ENCODE measurements at places on chromosomes 7 and 10.

DNA sequence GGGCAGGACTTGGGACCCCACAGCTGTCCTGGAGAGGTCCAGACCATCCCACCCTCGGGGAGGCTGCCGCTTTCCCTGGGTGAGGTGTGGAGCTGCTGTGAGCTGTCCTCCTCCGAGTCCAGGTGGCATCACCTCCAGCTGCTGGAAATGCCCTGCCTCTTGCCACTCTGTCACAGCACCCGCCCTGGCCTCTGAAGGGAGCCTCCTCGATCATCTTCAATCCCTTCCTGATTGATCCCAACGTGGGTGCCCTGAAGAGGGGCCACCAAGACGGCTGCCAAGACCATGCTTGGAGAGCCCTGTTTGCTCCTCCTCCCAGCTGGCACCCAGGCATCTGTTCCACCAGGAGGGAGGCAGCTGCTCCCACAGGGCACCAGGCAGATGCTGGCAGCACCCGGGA is 4.6 kb downstream of the C10orf105 start:
- DNase-seq: no peak

DNA sequence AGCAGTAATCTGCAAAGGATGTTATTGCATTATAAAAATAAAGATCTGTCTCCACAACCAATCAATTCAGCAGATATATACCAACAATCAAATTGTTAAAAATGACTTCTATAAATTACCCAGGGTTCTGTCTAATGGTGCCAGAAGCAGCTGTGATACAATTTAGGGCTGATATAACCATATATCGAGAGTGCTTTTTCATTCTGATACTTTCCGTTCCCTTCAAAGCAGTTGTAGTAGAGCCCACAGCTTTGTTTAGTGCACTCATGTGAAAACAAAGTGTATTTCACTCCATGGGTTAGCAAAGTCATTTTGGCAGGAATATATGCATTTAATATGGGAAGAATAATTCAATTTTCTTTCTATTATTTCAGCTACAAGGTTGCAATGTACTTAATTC is 83.1 kb upstream of the CHCHD3 start:
- no peak for DNase-seq

- DNase-seq: no peak
Measured at GRCh38 chr10:5855979-5856700, 33.6 kb downstream of the ANKRD16 start.

- DNase-seq: no peak
Measured at GRCh38 chr7:143929224-143929920, 5.7 kb upstream of the OR2F2 start.

- DNase-seq: no peak
Measured at GRCh38 chr10:109741712-109742111, 181.6 kb downstream of the XPNPEP1 start.

DNA sequence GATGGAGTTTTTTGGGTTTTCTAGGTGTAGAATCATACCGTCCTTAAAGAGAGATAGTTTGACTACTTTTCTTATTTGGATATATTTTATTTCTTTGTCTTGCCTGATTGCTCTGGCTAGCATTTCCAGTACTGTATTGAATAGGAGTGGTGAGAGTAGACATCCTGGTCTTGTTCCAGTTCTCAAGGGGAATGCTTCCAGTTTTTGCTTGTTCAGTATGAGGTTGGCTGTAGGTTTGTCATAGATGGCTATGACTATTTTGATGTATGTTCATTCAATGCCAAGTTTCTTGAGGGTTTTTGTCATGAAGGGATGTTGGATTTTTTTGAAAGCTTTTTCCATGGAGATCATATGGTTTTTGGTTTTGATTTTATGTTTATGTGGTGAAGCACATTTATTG is 676.9 kb downstream of the SUGCT start:
- DNase-seq: no peak

DNA sequence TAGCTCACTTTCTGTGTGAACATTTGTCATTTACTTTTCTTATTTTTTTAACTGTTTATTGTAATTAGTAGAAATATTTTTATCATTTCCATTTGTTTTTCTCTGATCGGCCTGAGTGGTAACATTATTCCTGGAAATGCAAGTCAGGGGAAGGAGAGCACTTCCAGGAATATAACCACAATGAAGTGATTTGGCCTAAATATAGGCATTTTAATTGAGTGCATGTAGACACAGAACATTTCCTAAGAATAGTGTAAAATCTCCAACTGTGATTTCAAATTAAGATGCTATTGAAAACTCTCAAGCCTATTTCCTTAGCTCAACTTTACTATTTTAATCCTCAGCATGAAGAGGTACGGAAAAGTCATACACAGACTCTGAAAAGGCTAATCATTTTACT is 86.5 kb upstream of the SKAP2 start:
- no peak for DNase-seq

DNA sequence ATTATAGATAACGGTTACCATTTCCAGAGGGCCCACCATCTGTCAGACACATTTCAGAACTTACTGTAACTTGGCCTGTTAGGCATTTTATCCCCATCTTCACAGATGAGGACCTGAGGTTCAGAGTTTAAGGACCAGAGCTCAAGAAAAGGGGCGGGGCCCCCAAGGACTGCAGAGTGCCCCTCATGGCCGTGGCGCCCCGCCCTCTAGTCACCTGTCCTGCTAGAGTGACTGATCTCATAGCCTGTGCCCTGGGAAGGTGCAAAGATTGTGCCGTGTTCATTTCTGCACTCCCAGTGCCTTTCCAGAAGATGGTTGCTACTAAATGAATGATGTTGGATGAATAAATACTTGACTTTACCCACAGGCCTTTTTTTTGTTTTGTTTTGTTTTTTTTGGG is 107.0 kb downstream of the XRCC2 start:
- DNase-seq: no peak

All from CD4-positive, alpha-beta T cell treated with Interleukin-10 for 1 hour (primary cell).